Activated naive CD4-positive, alpha-beta T cell treated with Interleukin-2 at 50 U/mL for 16 hours (primary cell): ENCODE measurements at places on chromosomes 1 and 21.
A peak's percentile ranks its signal among the peaks of the same experiment; 100 is the strongest.

GRCh38 chr1:23177438-23178380 lies 9.1 kb upstream of the LUZP1 start:
- peak; percentile 60 for DNase-seq

GRCh38 chr1:78681265-78681664 lies 31.6 kb downstream of the IFI44 start:
- DNase-seq: no peak

DNA sequence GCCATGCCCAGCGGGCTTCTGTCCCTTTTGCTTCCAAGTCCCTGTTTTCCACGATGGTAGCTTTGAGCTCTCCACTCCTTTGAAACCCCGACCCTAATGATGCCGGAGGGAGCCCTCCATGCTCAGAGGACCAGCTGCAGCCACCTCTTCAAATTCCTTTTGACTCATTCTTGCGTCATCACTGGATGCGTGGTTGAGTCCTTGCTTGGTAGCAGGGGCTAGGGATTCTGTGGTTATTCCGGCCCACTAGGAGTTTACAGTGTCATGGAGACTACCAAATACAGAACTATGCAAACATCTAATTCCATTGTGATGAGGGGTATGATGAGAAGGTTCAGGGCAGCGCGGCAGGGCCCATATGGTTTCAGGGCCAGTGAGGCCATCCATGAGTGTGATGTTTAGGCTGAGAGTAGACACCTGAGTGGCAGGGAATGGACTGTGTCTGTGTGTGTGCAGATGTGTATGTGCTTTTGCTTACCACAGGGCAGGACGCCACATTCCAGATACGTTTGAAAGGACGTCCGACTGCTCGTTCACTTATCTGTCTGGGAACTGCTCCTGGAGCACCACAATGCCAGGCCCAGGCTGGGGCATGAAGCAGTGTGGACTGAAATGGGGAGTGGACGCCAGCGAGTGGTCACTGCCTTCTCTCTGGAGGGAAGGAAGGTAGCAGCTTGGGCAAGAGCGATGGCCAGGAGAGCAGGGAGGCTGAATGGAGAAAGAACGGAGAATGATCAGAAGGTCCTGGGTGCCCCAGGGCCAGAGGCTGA lies 30.4 kb upstream of the ZBTB21 start:
- no peak for DNase-seq

DNA sequence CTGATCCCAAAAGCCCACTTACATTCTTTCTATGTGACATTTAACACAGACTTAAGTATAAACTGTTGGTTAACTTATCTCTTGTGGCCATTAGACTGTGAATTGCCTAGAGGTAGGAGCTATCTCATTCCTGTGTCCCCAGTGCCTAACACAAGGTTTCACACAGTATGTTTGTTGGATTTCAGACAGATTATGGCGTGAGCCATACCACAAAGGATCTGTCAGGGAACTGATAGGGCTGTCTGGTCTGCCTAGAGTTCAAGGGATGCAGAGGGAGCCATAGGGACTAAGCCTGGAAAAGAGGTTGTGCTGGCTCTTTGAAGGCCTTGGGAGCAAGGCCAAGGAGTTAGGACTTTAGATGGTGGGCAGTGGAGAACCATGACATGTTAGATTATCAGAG lies 40.0 kb downstream of the MEF2D start:
- DNase-seq: no peak

- DNase-seq: no peak
Observed at GRCh38 chr1:7575041-7575400, 196.1 kb upstream of the VAMP3 start.

DNA sequence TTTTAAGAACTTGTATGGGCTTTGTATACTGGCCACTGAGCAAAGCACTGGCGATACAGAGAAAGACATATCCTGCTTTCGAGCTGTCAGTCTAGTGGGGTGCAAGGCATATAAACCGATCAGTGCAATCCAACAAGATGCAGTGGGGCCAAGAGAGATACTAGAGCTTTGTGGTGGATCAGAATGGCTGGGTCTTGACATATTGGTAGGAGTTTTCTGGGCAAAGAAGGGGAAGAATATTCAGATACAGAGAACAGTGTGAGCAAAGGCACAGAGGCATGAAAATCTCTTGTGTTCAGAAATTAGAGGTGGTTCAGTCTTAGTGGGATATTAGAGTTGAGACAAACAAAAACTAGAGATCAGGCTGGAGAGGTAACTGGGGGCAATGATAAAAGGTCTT lies 49.2 kb downstream of the FOXO6 start:
- DNase-seq: no peak

DNA sequence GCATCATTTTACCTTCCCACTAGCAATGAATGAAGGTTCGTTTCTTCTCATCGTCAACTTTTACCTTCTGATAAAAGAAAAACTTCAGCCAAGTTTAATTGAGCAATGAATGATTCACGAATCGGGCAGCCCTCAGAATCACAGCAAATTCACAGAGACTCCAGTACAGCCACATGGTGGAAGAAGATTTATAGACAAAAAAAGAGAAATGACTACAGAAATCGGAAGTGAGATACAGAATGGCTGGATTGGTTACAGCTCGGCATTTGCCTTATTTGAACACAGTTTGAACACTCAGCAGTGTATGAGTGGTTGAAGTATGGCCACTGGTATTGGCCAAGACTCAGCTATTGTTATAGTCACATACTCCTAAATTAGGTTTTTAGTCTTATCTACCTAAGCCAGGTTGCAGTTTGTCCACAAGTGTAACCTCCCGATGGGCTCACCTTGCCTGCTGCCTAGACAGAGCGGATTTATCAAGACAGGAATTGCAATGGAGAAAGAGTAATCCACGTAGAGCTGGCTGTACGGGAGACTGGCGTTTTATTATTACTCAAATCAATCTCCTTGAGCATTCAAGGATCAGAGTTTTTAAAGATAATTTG lies 15.3 kb downstream of the AK4 start:
- no peak for DNase-seq

GRCh38 chr1:175035865-175036264 lies 12.6 kb upstream of the MRPS14 start:
- DNase-seq: no peak

- DNase-seq: no peak
Observed at GRCh38 chr1:4170548-4171340, 270.7 kb upstream of the C1orf174 start.

- DNase-seq: no peak
Observed at GRCh38 chr1:6960291-6960811, 175.1 kb downstream of the CAMTA1 start.

GRCh38 chr1:8133190-8133589 lies 107.1 kb upstream of the ERRFI1 start:
- no peak for DNase-seq

DNA sequence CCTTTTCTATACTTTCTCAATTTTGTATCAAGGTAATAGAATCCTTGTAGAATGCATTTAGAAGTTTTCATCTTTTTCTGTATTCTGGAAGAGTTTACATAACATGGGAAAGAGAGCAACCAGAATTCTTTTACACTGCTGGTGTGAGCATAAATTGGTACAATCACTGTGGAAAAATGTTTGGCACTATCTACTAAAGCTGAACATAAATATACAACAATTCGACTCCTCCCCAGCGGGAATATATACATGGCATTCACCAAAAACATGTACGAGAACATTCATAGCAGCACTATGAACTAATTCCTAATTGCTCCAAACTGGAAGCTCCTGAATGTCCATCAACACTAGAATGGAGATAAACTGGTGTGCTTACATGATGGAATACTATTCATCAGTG lies 1.8 kb upstream of the ACBD6 start:
- no peak for DNase-seq

DNA sequence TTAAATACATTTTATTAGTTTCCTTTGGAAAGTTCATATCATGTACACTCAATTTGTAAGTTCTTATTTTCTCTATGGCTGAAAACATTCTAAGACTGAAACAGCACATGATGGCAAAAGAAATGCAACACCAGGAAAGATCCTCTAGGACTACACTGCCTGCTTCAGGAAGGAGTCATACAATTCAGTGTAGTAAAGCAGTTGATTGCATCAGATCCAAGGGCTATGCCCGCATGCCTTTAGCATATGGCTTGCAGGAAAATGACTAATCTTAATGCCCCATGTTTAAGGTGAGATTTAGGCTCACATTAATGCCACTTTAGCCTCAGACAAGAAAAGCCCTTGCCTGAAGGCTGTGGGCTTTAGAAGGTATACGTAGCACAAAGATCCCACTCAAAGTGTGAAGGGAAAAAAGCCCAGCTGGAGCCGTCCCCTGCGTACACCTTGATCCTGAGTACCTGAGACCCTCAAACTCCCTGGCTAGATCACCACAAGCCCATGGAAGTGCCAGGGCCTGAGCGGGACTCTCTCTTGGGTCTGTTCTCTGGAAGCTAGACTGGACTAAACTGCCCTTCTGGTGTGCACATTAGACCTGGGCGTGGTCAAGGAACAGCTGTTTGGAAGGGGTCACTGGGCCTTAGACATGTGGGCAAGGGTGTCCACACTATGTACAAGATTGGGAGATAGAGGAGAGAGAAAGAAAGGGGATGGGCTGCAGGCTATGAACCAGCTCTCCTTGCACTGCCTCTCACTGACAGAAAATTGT lies 52.9 kb downstream of the ESRRG start:
- DNase-seq: no peak

GRCh38 chr1:52955129-52955970 lies 28.3 kb downstream of the SCP2 start:
- no peak for DNase-seq

DNA sequence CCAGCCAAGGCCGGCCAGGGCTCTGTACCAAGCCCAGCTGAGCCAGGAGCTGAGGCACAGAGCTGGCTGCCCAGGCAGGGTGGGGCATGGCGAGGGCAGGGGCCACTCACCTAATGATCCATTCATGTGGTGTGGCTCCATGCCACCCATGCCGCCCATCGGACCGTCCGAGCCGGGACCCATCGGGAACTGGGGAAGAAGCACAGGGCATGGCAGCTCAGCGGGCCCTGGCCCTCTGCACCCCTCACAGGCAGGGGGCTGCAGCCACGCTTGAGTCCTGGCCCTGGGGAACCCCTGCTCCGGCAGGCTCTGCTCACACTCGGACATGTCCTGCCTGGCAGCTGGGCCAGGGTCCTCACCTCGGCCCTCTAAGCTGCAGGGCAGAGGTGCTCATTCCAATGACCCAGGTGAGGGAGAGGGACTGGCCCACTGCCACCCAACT lies 28.7 kb downstream of the MRPL37 start:
- DNase-seq: no peak

DNA sequence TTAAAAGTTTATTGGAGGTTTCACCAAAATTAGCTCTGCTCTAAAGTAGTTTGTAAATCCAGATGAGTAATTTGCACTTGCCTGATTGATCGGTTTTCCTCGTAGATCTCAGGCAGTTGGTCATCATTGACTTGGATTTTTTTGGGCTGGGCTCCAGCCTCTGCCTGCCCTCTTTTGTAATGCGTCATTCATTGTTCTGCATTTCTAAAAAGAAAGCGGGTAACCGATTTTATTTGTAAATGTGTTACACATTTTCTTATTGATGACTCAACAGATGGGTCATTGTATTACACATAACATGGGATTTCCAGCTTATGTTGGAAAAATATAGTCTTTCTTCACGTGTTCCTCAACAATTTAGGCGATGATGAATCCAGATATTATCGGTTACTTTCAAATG lies 5.5 kb downstream of the ETS2 start:
- no peak for DNase-seq

- DNase-seq: no peak
Observed at GRCh38 chr1:89855413-89856123, 34.7 kb downstream of the LRRC8D start.

GRCh38 chr21:16667395-16667794 lies 845.4 kb upstream of the CXADR start:
- no peak for DNase-seq

DNA sequence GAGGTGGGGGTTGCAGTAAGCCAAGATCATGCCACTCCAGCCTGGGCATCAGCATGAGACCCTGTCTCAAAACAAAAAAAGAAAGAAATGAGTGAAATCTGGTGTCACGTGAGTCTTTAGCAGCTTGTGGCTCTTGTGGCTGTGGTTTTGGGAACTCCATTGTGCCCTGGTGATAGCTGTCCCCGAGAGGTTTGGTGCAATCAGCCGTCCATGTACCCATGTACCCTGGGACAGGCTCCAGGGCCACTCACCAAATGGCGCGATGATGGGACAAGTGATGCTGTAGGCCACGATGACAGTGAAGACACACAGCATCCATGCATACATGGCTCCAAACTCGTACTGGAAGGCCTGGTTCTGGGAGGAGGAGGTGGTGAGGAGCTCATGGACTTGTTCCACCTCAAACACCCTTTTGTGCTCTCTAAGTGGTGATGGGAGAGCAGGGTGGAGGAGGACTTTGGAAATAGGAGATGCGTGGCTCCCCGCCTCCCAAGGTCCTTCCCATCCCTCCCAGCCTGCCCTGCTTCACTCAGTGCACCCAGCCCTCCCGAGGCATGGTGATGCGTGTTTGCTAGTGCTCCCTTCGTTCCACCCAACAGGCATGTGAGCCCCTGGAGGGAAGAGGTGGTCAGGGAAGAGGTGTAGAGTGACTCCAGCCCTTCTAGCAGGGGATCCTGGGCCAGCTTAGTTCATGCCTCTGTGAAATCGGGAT lies 29.6 kb downstream of the TMEM63A start:
- DNase-seq: no peak

GRCh38 chr1:155005076-155006011 lies 2.7 kb downstream of the ZBTB7B start:
- peak; percentile 28 for DNase-seq

DNA sequence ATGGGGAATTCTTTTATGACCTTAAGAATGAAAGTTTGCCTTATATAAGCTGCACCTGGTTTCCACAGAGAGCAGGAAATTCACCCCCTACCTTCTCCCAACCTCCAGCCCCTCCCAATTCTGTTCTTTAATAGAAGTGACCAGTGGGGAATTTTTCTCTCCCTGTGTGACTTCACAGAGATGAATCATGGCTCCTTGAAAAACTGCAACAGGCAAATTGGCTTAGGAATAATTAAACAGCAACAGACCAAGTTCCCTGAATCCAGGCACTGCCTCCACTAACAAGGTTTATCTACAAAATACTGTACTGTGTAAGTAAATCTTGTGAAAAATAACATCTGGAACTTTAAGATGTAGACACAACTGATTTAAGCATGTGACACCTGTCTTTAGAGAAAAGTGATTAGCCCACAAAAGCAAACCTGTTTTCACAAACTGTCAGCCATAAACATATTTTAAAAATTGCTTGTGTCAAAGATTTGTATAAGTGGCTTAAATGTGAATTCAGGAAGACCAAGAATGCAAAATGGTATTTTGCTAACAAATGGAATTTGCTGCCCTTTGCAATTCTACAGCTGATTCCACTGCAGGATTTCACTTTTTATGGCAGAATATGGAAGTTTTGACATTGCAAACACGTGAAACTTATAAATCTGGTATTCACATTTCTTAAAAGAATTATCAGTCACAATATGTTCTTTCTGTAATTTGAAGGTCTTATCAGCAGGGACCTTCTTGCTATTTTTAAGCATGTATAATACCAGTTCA lies 54.0 kb downstream of the ALG14 start:
- no peak for DNase-seq

GRCh38 chr1:111908011-111908621 lies 81.4 kb downstream of the KCND3 start:
- no peak for DNase-seq

GRCh38 chr1:23558140-23558871 lies 995 bp downstream of the ID3 start:
- peak; percentile 31 for DNase-seq

GRCh38 chr1:156140879-156141707 lies 12.3 kb upstream of the SEMA4A start:
- peak; percentile 44 for DNase-seq
